ENCODE measurements at places on chromosomes 12 and 14.

GRCh38 chr14:99320105-99320572, 48.1 kb upstream of the BCL11B start:
- peak; percentile 66 for DNase-seq

DNA sequence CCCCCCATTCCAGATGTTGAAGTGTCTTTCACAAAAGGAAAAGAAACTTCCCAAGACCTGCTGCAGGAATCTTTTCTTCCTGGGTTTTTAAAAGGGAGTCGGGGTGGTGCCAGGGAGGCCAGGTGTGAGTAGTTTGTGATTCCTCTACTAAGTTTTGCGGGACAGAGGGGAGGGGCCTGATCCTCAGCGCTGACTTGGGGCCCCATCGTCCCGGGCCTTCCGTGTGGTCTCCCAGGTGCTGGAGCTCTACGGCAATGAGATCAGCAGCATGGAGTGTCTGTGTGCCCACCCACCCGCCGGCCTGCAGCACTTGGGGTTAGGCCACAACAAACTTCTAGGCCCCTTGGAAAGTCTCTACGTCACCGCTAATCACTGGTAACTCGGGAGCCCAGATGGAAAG, 4.5 kb downstream of the LRRC43 start:
- no peak for DNase-seq

DNA sequence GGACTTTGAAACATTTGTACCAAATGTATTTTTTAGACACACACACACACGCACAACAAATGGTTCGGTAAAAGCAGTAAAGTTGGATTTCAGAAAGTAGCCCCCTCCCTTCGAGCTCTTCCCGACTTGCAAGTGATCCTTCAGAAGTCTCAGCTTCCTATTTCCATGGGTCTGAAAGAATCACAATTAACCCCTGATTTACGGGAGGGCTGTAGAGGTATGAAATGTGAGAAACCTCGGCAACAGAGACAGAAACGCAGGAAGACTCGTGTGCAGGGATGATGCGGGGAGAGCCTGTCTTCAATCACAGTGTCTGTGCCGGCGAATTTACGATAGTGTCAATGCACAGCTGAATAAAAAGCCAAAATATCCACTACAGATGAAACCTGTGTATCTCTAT, 60.7 kb upstream of the VRK1 start:
- no peak for DNase-seq

- DNase-seq: no peak
Observed at GRCh38 chr14:64605926-64606685, 56.3 kb downstream of the PPP1R36 start.

DNA sequence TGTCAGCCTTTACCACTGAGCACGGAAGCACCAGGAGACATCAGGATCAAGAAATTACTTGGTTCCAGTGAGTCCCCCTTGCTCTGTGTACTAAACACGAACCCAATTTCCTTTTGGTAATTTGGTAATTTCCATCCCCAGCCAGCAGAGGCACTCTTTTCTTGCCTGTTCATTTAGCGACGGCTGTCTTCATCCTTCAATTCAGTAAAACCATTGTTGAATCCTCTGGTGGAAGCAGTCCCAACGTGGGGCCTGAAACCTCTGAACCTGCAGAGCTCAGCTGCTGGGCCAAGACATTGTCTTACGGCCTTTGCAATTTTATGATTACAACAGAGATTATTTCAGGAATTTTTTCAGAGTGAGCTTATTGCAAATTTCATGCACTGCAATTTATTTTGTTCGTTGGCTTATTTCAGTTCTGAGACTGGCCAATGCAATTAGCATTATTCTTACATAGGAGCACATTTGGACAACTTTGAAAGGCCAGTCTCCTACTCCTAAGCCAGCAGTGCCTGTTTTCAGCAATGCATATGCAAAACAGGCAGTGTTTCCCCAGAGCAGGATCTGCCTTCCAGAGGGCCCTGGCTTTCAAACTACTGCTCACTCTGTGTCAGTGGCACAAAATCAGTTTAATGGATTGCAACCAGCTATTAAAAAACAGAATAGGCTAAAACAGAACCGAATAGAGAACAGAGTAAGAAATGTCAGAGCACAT, 372.9 kb upstream of the TMEM132C start:
- no peak for DNase-seq

- no peak for DNase-seq
Observed at GRCh38 chr14:54497224-54497623, 8.4 kb upstream of the GMFB start.

DNA sequence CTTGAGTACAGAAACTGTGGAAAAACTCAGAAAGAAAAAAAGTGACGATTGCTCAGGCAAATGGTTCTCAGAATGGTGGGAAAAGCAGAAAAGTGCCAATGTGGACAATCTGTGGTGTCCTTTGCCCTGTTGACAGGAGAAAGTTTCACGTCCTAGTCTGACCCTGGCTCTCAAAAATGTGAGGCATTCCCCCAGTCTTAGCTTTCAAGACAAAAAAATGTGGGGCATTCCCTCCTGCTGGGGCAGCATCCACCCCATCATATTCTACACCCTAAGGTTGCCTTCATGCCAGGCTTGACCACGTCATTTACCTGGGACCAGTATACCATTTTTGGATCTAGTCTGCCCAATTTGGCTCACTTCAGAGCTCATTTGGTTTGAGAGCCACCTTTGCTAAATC, 20.7 kb upstream of the ANAPC7 start:
- no peak for DNase-seq

GRCh38 chr12:48092611-48093010, 13.3 kb downstream of the SENP1 start:
- DNase-seq: no peak

- no peak for DNase-seq
Observed at GRCh38 chr14:93163564-93163963, 21.1 kb downstream of the MOAP1 start.

DNA sequence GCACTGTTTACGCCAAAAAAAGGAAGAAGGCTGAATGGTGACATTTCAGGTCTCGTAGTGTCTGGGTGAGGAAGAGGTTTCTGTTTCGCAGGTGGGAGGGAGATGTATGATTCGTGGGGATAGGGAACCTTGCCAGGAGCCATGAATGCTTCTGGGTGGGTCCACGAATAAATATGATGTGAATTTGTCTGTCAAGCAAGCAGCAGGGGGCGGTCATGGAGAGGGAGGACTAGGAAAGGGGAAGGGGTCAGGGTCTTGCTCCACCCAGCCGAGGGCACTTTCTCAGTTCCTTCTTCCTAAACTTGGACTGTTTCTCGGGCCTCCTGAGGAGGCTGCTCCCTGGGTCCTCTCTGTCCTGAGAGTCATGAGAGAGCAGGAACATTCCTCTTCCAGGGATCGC, 72.5 kb downstream of the LGMN start:
- DNase-seq: no peak

- DNase-seq: no peak
Observed at GRCh38 chr12:92436856-92437255, 265.9 kb upstream of the PLEKHG7 start.

DNA sequence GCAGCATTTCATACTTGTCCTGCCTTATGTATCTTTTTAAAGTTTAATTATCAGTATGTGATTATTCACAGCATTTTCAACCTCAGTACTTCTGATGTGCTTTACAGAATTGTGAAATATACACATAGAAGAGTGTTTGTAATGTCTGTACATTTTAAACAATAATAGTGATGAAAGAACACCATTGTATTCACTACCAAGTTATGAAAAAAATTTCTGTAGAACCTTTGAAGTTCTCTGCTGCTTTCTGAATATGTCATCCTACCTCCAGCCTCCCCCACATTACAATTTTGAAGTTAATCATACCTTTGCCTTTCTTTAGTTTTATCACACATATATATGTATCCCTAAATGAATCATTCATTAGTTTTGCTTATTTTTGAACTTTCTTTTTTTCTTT, 24.8 kb downstream of the FRMD6 start:
- no peak for DNase-seq

- no peak for DNase-seq
Observed at GRCh38 chr14:96852823-96853422, 55.7 kb downstream of the VRK1 start.

- peak; percentile 39 for DNase-seq
Observed at GRCh38 chr14:100106250-100107112, 41.3 kb downstream of the EVL start.

DNA sequence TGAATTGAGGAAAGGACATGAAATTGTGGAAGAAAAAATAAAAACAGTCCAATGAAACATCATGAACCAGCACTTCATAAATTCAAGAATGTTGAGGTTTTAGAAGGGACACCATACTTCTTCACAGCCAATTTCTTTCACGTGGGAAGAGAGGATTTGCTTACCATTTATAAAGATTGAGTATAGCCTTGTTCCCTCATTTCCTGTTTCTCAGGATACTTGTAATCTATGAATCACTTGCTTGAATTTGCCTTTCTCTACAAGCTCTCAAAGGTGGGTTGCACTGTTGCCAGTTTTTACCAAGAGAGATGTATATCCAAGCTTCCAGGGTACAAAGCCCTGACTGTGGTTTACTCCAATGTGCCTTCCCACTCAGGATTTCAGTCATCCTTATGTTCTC, 116.1 kb downstream of the DUSP6 start:
- no peak for DNase-seq

DNA sequence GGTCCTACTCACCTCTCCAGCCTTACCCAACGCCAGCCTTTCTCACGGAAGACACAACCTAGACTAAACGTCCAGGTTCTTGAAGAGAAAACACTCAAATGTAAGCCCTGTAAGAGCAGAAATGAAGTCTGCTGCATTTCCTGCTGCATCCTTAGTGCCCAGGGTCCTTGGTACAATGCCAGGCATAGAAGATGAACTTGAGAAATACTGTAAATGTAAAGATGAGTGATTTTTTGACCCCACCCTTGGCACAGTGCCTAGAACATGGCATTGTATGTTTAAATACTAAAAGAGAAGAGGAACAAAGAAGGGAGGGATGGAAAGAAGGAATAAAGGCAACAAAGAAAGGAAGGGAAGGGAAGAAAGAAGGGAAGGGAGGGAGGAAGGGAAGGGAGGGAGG, 514.6 kb downstream of the MED13L start:
- DNase-seq: no peak

DNA sequence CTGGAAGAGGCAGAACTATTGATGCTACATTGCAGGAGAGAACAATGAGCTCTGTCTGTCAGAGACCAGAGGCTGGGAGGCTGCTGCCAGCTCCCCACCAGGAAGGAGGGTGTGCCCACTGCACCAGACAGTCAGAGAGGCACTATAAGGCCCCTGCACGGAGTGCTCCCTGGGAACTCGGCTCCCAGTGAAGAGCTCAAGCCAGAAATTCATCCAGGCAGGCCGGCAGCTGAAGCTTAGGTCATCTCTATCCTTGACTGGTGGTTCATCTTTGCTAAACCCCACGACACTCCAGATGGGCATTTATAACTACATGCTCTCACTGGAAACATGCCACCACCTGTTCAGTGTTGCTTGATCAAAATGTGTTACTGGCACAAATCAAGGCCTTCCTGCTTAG, 65.1 kb upstream of the GPATCH2L start:
- no peak for DNase-seq

- no peak for DNase-seq
Observed at GRCh38 chr14:20742132-20742531, 3.6 kb upstream of the EDDM3A start.

GRCh38 chr14:67485501-67486095, 2.9 kb downstream of the TMEM229B start:
- DNase-seq: no peak

- peak; percentile 9 for DNase-seq
Observed at GRCh38 chr12:138898-139534, 72.4 kb downstream of the IQSEC3 start.

DNA sequence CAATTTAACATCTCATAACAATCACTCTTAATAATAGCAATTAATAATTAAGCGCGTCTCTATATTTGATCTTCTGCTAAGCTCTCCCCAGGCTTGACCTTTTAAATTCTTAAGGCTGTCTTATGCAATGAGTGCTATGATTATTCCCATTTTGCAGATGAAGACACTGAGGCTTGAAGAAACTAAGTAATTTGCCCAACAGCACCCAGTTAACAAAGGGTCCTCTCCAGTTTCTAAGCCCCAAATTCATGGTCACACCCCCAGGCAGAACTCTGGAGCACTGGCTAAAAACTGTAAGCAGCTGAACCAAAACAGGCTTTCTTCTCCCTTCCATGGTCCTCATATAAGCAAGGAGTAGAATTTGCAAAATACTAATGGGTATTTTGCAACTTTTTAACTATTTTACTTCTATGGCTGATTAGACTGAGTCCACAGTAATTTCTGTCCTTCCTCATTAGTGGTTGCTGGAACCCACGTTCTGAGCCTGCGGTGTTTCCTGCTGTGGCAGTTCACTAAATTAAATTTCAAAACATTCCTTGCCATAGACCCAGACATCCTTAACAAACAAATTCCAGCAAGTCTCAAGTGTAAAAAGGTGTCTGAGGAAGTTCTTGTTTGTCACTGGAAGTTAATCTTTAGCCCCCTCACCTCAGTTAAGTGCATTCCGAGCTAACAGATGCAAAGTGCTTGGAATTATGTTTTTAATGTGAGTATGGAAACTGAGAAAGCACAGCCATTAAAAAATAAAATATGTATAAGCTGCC, 76.5 kb downstream of the TMEM132D start:
- no peak for DNase-seq

- DNase-seq: no peak
Observed at GRCh38 chr14:67480011-67480410, 8.5 kb downstream of the TMEM229B start.

GRCh38 chr12:49200919-49201594, 12.2 kb upstream of the TUBA1A start:
- DNase-seq: no peak

DNA sequence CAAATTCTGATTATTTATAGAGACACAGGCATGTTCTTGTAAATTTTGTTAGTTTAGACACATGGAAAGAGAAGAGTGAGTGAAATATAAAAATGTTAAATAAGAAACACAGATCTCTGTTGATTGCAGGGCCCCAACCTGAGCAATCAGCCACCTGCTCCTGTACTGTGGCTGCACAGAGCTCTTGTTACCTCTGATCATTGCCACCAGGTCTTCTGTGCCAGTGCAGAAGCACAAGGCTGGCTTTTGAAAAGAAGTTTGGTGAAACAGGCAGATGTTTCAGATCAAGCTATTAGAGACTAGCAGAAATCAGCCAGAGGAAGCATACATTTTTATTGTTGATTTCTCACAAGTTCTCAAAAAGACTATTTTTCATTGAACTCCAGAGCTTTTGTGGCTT, 434.1 kb upstream of the OR4E1 start:
- DNase-seq: no peak

DNA sequence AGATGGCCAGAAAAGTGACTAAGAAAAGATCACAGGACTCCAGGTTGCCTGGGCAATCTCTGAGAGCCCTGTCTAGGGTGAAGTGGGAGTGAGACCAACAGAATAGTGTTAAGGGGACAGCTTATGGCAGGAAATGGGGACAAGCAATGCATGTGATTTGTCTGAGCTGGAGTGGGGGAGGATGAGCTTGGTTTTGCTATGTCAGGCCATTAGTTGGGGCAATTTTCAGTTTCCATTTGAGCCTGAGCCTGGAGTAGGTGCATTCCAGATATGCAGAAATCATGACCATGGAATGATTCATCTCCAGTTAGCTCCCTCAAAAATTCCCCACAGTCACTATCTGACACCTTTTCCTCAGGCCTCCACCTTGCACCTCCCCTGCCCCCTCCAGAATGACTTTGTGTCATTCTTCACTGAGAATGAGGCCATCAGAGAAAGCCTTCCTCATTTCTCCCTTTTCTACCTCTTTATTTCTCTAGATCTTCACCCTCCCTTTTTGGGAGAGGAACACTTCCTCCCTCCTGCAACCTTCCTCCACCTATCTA, 150.9 kb upstream of the PLEKHG7 start:
- no peak for DNase-seq

Data from activated CD4-positive, alpha-beta T cell treated with anti-CD3 and anti-CD28 coated beads for 4 hours (primary cell).